ENCODE measurements at places on chromosomes 3 and 15. TPM values are rescaled to one million over a fixed set of nuclear protein-coding genes. Genes with fewer than 3 reads are reported as not detected.

ITIH1 gene
- not detected for total RNA-seq

GADL1 gene
- total RNA-seq: not detected

SLC22A14 gene
- total RNA-seq: 0.47 TPM

- DNase-seq: no peak
These were observed 64.3 kb downstream of the FNDC3B start for GRCh38 chr3:172103724-172104123.

DNA sequence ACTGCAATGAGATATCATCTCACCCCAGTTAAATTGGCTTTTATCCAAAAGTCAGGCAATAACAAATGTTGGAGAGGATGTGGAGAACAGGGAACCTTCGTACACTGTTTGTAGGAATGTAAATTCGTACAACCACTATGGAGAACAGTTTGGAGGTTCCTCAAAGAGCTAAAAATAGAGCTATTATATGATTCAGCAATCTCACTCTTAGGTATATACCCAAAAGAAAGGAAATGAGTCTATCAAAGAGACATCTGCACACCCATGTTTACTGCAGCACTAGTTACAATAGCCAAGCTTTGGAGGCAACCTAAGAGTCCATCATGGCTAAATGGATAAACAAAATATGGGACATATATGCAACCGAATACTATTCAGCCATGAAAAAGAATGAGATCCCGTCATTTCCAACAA lies 68.0 kb upstream of the HES1 start:
- no peak for DNase-seq

GRCh38 chr3:28564211-28564610 lies 215.6 kb upstream of the AZI2 start:
- no peak for DNase-seq

- DNase-seq: no peak
These were observed 68.0 kb downstream of the C3orf70 start for GRCh38 chr3:185084901-185085300.

DNA sequence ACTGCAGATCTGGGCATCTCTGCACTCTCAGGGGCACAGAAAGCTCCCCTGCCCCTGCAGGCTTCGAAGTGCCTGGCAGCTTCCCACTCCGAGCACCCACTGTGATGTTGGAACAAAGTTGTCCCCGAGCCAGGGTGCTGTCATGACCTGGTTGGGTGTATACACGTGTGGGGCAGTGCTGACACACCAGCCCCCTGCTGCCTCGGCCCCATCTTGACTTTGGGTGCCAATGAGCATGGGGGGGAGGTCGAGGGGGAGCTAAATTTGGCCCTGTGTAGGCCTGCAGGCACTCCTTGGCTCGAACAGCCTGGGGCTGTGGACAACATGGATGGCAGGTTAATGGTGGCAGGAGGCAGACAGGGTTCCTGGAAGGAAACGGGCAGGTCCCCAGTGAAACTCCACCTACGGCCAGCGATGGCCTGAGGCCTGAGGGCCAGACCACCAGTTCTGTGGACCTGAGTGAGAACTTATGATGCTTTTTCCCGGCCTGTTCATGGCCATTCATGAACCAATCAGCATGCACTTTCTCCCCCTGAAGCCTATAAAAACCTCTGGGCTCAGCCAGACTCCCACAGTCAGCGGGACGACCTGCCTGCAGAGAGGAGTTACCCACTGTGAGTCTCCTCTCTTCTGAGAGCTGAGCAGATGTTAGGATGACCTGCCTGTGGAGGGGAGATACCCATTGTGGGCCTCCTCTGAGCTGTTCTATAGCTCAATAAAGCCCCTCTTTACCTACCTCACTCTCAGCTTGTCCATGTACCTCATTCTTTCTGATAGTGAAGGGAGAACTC lies 1029.1 kb upstream of the GBE1 start:
- DNase-seq: no peak

DNA sequence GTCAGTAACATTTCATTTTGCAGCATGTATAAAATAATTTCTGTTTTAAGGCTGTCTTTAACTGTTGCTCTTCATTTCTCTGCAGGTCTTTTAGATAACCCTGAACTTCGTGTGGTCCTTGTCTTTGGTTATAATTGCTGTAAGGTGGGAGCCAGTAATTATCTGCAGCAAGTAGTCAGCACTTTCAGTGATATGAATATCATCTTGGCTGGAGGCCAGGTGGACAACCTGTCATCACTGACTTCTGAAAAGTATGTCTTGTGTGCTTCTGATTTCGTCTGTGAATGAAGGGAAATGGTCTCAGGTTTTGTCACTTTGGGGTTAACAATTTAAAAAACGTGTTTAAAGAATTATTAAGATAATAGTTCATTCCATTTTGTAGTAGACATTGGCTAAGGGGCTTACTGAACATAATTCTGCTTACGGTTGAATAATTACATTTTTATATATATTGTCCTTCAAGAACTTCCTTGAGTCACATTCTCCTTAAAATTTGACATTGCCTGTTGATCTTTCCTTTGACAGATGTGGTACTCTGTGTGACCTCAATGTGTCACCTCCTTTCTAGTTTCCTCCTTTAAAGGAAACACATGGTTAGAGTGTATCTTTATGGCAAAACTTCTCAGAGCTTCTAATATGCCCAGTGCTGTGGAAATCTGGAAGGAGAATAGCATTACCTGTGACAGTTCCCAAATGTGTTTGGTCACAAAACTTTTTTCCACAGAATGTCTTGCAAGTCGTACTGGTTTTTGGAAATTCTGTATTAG lies 26.3 kb downstream of the FBXO22 start:
- no peak for DNase-seq

DNA sequence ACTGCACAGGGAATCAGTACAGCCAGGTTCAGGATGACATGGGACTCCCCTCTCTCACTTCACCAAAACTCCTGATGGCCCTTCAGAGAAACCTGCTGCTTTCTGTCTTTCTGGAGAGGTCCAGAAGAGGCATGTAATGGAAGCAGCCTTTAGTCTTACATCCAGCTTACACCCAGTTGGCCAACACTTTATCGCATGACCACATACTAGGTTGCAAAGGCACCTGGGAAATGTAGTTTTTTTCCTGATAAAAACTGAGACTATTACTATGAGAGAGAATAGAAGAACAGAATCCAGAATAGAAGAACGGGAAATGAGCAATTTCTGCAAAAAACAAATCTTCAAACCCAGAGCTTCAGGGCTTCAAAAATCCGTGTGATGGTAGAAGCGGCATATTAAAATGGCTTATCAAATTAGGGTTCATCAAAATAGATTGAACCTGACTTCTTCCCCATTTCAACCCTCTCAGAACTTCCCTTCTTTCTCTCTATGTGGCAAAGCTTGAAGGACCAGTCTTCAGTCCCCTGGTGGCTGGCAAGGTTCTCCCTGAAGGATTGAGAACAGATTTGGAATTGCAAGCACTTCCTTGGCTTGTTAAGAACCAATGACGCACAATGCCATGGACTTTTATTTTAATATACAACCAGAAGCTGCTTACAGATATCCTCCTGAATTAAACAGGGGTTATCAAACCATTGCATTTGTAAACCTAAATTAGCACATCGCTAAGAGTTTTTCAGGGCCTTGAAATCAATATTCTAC lies 34.4 kb downstream of the CORO2B start:
- DNase-seq: no peak

DNA sequence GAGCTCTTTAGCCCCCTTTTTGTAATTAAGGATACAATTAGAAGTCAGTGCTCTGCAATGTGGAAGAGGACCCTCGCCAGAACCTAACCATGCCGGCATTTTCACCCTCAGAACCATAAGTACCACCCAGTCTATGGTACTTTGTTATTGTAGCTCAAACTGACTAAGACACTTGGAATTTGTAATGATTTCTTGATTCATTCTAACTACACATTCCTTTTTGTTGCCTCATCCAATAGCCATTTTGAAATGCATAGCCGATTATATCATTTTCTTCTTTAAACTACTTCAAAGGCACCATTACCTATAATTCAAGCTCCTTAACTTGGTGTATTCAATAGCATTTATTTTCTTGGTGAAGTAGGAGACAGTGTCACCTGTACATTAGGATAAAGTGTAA lies 61.4 kb downstream of the GLB1 start:
- no peak for DNase-seq

- no peak for DNase-seq
These were observed 45.7 kb downstream of the EXOG start for GRCh38 chr3:38541806-38542205.

DNA sequence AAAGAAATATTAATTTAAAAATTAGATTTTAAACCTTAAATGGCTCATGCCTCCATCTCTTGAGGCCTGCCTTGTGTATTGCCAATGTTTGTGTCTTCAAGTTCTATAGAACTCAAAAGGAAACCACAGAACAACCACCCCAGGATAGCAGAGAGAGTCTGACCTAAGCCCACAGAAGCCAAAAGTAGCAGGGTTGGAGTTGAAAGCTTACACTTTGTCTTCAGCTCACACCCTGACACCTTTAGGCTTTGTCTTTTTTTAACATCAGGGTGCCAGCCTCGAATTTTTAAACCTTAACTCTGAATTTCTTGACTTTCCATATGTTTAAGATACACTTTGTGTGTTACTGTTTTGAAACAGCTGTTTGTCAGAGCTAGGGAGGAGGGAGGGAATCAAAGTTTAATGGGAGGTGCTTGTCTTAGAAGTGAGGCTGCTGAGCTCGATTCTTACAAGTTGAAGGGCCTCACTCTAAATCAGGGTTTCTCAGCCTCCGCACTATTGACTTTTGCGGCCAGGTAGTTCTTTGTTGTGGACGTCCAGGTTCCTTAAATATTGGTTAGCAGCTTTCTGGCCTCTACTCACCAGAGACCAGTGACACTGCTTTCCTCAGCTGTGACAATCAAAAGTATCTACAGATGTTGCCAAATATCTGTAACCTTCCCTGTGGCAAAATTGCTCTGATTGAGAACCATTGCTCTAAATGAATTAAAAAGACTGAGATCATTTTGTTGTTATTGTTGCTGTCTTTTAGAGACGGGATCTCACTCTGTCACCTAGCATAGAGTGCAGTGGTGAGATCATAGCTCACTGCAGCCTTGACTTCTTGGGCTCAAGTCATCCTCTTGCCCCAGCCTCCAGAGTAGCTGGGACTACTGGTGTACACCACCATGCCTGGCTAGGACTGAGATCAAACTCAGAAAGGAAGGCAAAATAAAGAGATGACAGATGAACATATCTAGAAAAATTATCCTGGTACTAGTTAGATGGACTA lies 139.2 kb upstream of the EOMES start:
- DNase-seq: no peak

DNA sequence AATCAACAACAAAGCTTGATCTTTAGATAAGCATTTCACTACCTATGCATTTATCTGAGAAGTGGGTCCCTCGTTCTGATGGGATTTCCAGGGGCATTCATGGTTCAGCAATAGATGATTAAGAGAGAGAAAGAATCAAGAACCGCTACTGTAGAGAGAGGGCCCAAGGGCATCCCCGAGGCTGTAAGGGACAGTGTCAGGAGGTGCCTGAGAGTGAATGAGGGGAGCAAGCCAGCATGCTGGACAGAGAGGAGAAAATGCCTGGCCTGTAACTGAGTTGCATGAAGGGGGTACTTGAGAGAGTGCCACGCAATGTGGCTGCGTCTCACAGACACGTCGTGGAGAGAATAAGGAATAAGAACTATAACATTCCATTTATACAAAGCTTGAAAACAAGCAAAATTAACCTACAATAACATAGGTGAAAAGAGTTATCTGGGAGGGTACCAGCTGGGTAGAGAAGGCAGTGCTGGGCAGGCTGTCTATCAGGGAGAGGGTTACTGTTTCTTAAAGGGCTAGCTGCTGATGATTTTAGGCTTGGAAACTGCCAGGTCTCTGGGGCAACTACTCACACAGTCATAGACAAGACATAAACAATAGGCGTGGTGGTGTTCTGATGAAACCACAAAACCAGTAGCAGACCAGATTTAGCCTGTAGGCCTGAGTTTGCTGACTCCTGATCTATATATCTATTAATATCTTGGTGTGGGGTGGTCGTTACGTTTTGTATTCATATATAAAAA lies 374.6 kb upstream of the CFAP20DC start:
- DNase-seq: no peak

DNA sequence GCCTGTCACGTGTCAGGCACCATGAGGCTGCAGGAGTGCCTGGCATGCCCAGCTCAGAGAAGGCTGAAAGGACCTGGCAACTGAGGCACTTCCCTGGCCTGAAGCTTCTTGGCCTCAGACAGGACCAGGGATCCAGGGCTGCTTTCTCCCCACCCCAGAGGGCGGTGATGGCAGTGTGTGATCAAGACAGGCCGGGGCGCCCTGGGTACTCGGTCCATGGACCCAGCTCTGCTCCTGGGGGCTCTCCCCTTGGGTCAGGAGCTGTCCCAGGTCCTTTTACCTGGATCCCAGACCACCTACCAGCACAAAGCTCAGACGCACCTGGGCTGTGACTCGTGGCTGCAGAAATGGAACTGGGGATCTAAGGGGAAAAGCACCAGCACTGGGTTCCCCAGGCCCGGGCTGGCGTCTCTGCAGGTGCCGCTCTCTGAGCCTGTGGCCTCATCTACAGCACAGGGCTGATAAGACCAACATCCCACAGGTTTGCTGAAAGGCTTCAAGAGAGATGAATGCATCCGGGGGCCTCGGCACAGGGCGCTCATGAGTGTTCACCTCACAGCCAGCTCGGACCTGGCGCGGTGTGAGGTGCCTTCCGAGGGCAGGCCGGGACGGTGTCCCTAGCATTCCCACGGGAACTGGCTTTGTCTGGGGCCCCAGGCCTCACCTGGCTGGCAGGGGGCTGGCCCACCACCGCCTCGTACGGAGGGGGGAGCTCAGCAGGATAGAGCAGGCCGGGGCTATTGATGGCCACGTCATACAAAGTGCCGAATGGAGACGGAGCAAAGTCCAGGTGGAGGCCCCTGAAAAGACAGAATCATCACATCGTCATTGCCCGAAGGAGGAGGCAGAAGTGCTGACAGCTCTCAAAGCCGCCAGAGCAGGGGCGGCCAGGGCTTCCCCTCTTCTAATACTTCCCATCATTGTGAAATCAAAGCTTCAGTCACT lies 133.6 kb downstream of the NSMCE3 start:
- DNase-seq: no peak

DNA sequence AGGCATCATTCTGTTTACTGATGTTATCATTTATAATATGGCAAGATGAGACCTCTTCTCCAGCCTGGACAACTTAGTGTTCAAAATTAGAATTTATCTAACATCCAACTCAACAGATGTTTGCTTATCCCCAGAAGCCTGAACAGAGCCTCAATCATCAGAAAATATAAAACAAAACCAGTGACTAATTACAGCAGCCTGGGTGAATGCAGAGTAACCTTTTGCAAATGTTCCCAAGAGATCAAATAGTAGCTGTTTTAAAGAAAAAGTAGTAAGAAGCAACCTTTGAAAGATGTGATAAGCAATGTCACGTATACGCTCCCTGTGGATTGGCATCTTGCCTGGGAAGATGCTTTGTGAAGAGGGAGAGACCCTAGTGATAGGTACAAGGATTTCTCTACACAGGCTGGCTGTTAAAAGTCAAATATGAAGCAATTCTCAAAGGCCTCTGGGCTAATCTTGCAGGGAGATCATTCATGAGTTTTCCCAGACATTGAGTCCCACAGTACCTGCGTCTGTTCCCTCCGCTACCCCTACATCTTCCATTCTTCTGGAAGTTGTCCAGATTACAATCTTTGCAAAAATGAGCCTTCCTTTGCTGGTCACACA lies 39.3 kb upstream of the PRICKLE2 start:
- no peak for DNase-seq

GRCh38 chr3:185046164-185046515 lies 106.7 kb downstream of the C3orf70 start:
- no peak for DNase-seq
